ENCODE measurements at places on chromosomes 6 and 20.

GRCh38 chr6:41051873-41052272, 1.1 kb upstream of the APOBEC2 start:
- no peak for DNase-seq

DNA sequence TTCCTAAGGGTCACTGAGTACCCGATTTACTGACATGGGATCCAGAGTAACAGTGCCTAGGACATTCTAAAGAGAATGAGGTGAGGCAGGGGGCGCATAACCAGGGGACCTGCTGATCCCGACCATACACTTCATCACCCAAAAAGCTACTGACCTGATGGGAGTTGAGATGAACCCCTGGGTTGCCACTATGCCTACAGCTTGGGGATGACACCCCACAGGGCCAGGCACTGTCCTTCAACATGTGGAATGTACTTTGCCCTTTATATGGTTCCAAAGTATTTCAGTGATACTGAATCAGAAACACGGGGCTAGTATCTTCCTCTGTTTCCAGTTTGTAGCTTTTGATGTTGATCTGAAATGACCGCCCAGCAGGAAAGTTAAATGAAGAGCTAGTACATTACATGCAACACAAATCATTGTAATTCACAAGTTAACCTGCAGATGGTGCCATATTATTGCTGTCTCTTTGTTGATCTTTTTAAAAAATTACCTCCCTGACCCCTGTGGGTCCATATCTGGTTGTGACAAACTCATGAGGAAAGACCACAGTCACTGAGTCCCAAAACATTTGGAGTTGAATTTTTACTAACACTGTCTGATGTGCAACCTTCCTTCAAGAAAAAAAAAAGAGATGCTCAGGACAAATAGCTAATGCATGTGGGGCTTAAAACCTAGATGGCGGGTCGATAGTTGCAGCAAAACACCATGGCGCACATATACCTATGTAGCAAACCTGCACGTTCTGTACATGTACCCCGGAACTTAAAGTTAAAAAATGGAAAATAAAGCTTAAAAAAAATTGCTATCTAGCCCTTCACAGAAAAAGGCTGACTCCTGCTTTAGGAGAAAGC, 42.7 kb upstream of the GCNT2 start:
- DNase-seq, result peak; percentile 29

DNA sequence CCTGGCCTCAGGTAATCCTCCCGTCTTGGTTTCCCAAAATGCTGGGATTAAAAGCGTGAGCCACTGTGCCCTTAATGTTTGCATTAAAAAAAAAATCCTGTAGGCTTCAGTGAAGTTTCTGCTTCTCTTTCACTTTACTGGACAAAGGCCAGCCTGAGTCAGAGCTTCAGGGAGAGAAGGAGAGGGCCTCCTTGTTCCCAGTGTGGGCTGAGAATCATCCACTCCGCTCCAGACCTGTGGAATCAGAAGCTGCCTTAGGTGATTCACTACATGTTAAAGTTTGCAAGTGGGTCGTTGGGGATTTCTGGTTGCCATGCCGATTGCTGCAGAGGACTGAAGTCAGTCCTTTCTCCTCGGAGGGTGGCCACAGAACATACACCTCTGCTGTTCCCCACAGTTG, 113.3 kb upstream of the EEF1E1 start:
- no peak for DNase-seq

GRCh38 chr20:19478320-19478895, 266.0 kb downstream of the SLC24A3 start:
- no peak for DNase-seq

- DNase-seq, result no peak
Observed at GRCh38 chr6:166351715-166352285, 9.5 kb upstream of the SFT2D1 start.

GRCh38 chr6:124868481-124868880, 93.8 kb upstream of the RNF217 start:
- DNase-seq, result no peak

- DNase-seq, result no peak
Observed at GRCh38 chr20:17673084-17673483, 9.0 kb downstream of the RRBP1 start.

DNA sequence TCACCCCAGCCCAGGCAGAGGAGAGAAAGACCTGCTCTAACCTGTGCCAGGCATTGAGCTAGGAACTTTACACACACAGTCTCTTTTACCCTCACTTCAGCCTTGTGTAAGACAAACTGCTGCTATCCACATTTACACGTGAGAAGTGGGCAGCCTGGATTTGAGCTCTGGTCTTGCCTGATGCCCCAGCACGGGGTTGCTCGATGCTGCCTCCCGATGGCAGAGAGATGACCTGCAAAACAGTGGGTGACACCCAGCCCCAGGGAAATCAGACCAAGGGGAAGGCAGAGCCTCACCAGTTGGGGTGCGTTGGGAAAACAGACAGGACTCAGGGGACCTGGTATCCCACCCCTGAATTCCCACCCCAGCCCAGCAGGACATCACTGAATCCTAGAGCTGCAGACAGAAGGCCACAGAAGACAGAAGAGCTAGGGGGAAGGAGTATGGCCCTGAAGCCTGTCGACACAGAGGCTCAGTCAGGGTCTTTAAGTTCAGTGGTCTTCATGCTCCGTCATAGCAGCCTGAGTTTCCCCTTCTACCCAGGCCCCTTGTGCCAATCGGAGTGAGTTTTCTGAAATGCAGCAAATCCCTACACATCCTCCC, 990 bp downstream of the BPI start:
- DNase-seq, result no peak

DNA sequence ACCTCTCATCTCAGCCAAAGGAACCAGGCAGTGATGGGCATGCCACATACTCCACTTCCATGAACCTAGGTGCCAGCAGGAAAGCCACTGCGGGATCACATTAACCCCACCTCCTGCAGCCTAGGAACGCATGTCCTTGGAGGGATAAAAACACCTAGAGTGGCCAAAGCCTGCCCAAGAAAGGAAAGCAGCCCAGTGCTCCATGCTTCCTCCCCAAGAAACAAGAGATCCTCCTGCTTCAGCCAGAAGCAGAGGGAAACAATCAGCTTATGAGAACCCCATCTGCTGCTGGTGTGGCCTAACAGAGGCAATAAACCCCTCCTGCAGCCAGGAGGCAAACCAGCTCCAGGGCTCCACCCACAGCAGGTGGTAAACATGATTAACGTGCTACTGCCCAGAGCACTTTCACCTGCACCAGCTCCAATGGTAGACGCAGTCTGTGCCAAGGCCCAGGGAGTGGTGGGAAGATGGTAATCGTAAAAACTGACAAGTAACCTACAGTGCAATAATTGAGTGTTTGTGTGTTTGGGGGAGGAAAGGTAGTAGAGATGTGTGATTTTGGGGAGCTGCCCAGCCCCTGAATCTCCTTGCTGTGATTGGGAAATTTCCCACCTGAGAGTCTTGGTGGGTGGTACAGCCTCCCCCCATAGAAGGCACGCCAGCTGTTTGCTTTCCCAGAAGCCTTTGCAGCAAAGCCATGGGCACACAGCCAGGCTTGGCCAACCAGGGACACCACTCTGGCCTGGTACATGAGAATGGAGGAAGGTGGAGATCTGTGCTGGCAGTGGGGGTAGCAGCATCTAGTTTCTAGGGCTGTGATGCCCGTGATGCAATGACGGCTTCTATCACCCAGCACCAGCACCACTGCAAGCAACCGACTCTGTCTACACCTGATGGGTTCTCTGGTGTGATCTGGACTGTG, 50.6 kb upstream of the TBC1D7 start:
- no peak for DNase-seq

- no peak for DNase-seq
Observed at GRCh38 chr6:55895972-55896730, 20.8 kb upstream of the BMP5 start.

DNA sequence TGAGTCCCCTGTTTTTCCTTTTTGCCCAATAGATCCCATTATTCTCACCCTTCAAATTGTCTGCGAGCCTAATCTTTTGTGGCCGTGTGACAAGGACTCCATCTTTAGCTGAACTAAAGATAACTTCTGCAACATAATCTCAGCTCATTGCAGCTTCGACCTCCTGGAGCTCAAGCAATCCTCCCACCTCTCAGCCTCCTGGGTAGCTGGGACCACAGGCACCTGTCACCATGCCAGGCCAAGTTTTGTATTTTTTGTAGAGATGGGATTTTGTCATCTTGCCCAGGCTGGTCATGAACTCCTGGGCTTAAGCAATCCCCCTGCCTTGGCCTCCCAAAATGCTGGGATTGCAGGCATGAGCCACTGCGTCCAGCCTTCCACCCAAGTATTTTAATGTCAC, 161.0 kb downstream of the GJA1 start:
- no peak for DNase-seq

DNA sequence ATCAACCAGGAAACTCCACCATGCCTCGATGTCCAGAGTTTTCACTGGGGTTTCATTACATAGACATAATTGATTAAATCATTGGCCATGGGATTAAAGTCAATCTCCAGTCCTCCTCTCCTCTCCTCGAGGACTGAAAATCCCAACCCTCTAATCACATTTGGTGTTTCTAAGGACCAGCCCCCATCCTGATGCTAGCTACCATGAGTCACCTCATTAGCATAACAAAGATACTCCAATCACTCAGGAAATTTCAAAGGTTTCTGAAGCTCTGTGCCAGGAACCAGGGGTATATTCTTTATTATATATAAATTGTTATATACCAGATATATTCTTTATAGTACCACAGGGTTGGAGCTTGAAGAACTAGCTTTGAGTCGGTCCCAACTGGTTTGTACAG, 212.9 kb upstream of the PRND start:
- DNase-seq, result no peak

DNA sequence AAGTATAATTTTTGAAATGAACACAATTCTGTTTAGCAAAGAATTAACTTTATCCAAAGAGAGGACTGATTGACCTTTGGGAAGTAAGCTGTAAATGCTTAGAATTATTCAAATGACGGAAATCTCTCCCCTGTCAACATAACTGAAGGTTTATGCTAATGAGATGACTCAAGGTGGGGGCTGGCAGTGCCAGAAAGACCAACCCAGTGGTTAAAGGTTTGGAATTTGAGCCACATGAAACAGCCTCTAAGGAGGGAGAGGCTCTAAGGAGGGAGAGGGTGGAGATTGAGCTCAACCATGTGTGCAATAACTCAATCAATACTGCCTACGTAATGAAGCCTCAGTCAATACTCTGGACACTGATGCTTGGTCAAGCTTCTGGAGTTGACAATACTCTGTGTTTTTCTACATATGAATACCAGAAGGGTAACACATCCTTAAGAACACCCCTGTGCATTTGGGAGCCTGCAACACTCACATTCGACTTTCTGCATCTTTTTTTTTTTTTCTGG, 123.4 kb upstream of the TENT5A start:
- DNase-seq, result no peak

GRCh38 chr20:38307371-38308046, 3.6 kb downstream of the BPI start:
- no peak for DNase-seq

GRCh38 chr20:36279362-36279761, 26.8 kb upstream of the DLGAP4 start:
- no peak for DNase-seq

DNA sequence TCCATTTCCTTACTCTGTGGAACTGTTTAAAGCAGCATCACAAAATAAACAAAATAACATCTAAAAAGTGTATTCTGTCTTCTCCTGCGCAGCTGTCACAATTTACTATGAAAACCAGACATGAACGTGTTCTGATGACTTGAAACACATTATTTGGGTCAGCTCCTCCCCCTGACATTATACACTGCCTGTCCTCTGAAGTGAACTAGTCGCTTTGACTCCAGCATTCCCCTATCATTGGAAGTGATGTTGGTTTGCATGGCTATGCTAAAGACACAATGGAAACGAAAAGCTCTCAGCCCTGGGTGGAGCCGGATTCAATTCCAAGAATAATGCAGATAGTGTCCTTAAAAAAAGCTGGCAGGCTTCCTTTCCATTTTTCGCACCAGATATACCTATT, 125.9 kb downstream of the FYN start:
- DNase-seq, result no peak

- DNase-seq, result no peak
Observed at GRCh38 chr20:37968841-37969401, 64.3 kb downstream of the TTI1 start.

DNA sequence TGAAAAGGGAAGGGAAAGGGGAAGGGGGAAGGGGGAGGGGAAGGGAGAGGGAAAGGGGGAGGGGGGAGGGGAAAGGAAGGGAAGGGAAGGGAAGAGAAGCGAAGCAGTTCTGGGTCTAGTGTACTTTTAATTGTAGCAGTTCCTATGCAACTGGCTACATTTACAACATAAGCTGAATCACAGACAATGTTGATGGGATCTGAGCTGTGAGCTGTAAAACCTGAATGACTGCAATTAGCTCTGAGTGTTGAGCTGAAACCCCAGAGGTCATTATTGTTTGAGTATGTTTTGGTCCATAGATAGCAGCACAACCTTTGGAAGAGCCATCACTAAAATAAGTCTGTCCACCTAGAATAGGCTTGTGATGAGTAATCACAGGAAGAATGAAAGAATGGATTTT, 7.2 kb upstream of the ABHD12 start:
- no peak for DNase-seq

- no peak for DNase-seq
Observed at GRCh38 chr6:116201538-116201937, 52.3 kb downstream of the TSPYL4 start.

GRCh38 chr6:46517202-46517601, 26.0 kb upstream of the RCAN2 start:
- DNase-seq, result no peak

DNA sequence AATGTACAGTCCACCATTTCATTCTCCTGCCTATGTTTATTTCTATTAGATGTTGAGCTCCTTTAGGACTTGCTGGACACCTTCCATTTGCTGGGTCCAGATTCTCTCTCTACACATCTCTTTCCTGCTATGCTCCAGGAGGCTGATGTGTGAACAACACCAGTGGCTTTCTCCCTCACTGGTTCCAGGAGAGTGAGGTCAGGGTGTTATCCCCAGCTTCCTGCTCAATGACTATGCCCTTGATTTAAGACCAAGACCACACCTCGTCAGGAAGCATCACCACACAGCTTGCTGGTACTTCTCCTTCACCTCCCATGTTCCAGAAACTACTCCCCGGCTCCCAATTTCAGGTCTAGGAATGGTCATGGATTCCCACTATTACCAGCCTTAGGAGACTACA, 31.3 kb upstream of the E2F3 start:
- DNase-seq, result no peak

GRCh38 chr20:32456869-32457478, 98.8 kb downstream of the ASXL1 start:
- DNase-seq, result no peak

GRCh38 chr6:53042112-53042511, 23.1 kb upstream of the FBXO9 start:
- no peak for DNase-seq

DNA sequence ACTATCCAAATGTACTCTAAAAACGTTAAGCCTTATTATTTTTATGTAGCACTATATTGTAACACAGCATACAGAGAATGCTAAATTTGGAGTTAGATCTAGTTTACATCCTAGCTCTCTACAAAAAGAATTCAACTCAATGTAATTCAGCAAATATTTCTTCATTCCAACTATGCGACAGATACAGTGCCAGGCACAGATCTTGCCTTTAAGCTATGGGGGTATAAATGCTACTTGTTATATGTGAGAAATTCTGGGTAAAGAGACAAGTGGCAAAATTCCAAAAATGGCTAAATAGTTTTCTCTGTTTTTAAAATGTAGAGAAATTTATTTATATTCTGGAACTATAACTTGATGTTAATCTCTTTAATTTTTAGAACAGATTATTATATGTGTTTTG, 63.2 kb downstream of the SEL1L2 start:
- DNase-seq, result no peak

GRCh38 chr6:125190667-125191066, 37.1 kb downstream of the TPD52L1 start:
- no peak for DNase-seq

- DNase-seq, result peak; percentile 24
Observed at GRCh38 chr6:37630281-37630799, 67.3 kb downstream of the MDGA1 start.

All from NCI-H446 treated with DMSO at 0.1 percent for 48 hours (cell line).